Activated T-cell treated with anti-CD3 and anti-CD28 coated beads, Interleukin-2, amount 50 U/mL, for 72 hours (primary cell): ENCODE measurements at places on chromosomes 4 and X. TPM values are rescaled to one million over a fixed set of nuclear protein-coding genes. Genes with fewer than 3 reads are reported as not detected.

TCEAL7 gene
- not detected for total RNA-seq

MEPE gene
- not detected for total RNA-seq

TMPRSS11E gene
- not detected for total RNA-seq

ASB9 gene
- not detected for total RNA-seq

SSX4 gene
- not detected for total RNA-seq

MAGEC2 gene
- not detected for total RNA-seq

BBS12 gene
- total RNA-seq: 4.4 TPM

SNCA gene
- total RNA-seq: 0.37 TPM

MAGEA9B gene
- total RNA-seq: not detected

FGD1 gene
- 0.46 TPM for total RNA-seq

UTP3 gene
- total RNA-seq: 26.0 TPM

HTATSF1 gene
- 39.2 TPM for total RNA-seq

POLA1 gene
- 26.7 TPM for total RNA-seq

LDB2 gene
- not detected for total RNA-seq

TMEM271 gene
- not detected for total RNA-seq

ODAM gene
- total RNA-seq: not detected

DRP2 gene
- 0.86 TPM for total RNA-seq

TENT5D gene
- not detected for total RNA-seq

RAB39B gene
- total RNA-seq: 39.2 TPM

BMX gene
- not detected for total RNA-seq

SMIM10 gene
- 0.99 TPM for total RNA-seq

ATP2B3 gene
- total RNA-seq: not detected

RASSF6 gene
- not detected for total RNA-seq

EMCN gene
- not detected for total RNA-seq

RAB40AL gene
- total RNA-seq: not detected

BEND4 gene
- 0.53 TPM for total RNA-seq

OPHN1 gene
- 0.12 TPM for total RNA-seq

STPG2 gene
- total RNA-seq: not detected

CSAG3 gene
- 1.3 TPM for total RNA-seq

FRAS1 gene
- 0.10 TPM for total RNA-seq

GPR143 gene
- total RNA-seq: not detected

PPP2R2C gene
- total RNA-seq: not detected

SLC2A9 gene
- 1.7 TPM for total RNA-seq

ATP8A1 gene
- total RNA-seq: 51.7 TPM

RHOH gene
- total RNA-seq: 150 TPM

MAGEA4 gene
- total RNA-seq: not detected

PRKG2 gene
- not detected for total RNA-seq

GLOD5 gene
- total RNA-seq: not detected

TMEM144 gene
- total RNA-seq: not detected

SAGE1 gene
- total RNA-seq: not detected

MAML3 gene
- 5.5 TPM for total RNA-seq

TDO2 gene
- 0.21 TPM for total RNA-seq

UGT2A3 gene
- not detected for total RNA-seq

LIN54 gene
- total RNA-seq: 25.8 TPM

PFKFB1 gene
- 1.6 TPM for total RNA-seq

KIAA1210 gene
- not detected for total RNA-seq

CXCL10 gene
- 0.62 TPM for total RNA-seq

KIT gene
- 0.22 TPM for total RNA-seq

UNC5C gene
- 0.14 TPM for total RNA-seq

PSAPL1 gene
- not detected for total RNA-seq

SPANXB1 gene
- not detected for total RNA-seq

BEX2 gene
- 45.6 TPM for total RNA-seq
